ENCODE measurements at places on chromosomes 12 and 14.

DNA sequence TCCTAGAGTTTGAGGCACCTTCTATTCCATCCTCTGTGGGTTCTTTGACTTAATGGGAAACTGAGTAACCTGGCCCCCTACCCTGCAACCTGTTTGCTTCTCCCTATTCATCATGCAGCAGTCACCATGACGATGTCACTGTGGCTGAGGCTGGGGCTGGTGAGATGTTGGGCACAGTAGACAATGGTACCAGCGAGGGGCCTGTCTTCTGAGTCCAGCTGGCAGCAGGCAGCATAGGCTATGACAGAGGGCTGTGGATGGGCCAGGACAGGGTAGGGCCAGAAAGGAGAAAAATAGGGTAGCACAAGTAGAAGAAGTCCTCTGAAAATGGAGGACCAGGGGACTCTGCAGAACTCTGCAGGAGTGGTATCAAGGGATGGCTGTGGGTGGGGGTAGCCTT lies 2.0 kb downstream of the CIROP start:
- no peak for DNase-seq

- no peak for DNase-seq
These were observed 12.5 kb downstream of the PCNX1 start for GRCh38 chr14:70919774-70920173.

GRCh38 chr14:104290058-104290667 lies 151.8 kb downstream of the KIF26A start:
- no peak for DNase-seq

DNA sequence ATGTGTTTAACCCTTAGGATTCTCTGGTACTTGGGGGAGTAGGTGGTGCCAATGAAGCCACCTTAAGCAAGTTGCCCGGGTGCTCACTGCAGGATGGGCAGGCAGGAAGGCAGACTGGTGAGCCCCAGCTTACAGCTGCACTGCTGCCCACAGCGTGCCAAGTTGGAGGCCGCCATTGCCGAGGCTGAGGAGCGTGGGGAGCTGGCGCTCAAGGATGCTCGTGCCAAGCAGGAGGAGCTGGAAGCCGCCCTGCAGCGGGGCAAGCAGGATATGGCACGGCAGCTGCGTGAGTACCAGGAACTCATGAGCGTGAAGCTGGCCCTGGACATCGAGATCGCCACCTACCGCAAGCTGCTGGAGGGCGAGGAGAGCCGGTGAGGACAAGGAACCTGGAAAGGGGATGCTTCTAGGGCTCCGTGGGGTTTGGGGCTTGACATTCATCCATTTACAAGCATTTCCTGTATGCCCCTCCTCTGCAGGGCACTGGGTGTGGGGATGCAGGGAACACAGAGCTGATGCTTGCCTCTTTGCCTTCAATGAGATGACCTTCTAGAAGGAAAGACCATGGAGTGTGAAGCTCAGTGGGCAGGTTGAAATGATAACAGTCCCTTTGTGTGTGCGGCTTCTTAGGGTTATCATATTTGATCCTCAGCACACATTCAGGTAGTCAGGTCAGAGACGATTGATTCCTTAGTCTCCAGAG lies 12.4 kb downstream of the KRT7 start:
- no peak for DNase-seq

DNA sequence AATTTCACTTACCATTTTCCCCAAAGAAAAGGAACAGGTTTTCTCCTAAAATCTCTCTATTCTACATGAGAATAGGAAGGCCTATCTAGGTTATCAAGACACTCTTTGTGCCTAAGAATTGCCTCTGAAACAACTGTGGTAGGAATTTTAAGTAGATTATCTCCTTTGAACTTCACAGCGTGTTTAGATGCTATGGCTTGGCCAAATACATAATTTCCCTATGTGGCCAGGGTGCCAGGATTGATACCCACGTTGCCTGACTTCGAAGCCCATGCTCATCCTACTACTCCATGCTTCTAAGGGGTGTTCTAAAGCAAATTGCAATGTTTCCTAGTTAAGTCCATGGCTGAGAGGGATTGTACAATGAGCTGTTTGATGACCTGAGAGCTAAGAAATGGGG lies 241.5 kb upstream of the FBXO33 start:
- DNase-seq: no peak

DNA sequence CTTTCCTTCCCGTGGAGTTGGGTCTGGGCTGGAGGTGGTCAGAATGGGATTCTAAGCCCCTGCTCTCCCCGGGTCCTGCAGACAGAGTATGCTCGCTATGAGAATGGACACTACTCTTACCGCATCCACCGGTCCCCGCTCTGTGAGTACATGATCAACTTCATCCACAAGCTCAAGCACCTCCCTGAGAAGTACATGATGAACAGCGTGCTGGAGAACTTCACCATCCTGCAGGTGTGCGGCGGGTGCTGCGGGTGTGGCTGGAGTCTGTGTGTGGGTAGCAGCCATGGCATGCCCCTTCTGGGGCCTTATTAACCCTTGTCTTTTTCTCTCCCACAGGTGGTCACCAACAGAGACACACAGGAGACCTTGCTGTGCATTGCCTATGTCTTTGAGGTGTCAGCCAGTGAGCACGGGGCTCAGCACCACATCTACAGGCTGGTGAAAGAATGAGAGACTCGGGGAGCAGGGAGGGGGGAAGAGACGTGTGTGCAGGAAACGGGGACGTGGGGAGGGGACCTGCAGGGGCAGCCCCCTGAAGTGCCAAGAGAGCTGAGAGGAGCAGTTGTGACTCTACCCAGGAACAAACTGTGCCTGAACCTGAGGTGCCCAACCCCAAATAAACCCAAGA lies 37.0 kb upstream of the TSPAN9 start:
- no peak for DNase-seq

GRCh38 chr14:32183151-32184058 lies 18.4 kb upstream of the RNU6-7 start:
- no peak for DNase-seq

GRCh38 chr14:102140027-102140749 lies 491 bp downstream of the WDR20 start:
- no peak for DNase-seq

GRCh38 chr12:85280984-85281630 lies 1.1 kb downstream of the ALX1 start:
- no peak for DNase-seq

DNA sequence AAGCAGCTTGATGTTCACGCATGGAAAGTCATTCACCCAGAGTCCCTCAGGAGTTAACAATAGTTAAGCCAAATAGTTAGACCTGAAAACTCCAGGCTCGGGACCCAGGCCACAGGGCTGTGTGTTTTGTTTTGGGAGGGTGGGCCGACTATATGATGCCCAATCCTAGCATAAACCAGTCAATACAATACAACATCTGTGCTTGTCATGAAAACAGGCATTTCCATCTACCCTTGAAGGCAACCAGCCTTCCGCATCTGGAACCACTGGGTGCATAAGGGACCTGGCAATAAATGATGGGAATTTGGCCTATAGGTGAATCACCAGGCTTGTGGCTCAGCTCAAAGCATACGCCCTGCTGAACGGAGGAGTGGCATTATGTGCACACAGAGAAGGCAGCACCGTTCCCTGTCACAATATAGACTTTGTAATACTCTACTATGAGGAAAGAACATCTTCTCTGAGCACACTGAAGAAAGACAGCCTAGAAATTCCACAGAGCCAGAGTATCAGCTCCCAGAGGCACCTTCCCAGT lies 91.0 kb upstream of the FOXN3 start:
- DNase-seq: no peak

DNA sequence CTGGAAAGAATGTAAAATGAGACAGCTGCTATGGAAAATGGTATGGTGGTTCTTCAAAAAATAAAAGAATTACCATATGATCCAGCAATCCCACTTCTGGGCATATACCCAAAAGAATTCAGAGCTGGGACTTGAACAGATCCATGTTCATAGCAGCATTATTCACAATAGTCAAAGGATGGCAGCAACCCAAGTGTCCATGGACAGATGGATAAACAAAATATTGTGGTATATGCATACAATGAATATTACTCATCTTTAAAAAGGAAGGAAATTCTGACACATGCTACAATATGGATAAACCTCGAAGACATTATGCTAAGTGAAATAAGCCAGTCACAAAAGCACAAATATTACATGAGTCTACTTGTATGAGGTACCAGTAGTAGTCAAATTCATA lies 9.1 kb downstream of the RAB2B start:
- no peak for DNase-seq

GRCh38 chr12:10140001-10140400 lies 10.0 kb upstream of the CLEC7A start:
- no peak for DNase-seq

GRCh38 chr14:100736269-100737180 lies 9.8 kb downstream of the DLK1 start:
- no peak for DNase-seq

- no peak for DNase-seq
These were observed 216.5 kb downstream of the EGLN3 start for GRCh38 chr14:33734387-33734786.

DNA sequence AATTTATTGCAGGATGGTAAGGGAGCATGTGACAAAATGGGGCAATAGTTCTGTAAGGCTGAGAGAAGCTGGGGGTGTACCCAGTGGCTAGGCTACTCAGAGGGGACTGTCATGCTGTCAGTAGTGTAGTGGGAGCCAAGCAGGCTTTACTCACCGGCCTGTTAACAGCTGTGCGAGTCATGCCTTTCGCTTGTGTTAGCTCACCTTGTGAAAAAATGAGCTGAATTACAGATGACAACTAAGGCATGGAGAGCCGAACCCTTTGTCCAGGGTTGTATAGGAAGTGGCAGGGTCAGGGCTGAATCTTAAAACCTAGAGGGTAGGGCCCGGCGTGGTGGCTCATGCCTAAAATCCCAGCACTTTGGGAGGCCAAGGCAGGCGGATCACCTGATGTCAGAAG lies 37.9 kb downstream of the SH2B3 start:
- DNase-seq: no peak

- DNase-seq: no peak
These were observed 88.8 kb downstream of the ANO6 start for GRCh38 chr12:45304514-45305178.

DNA sequence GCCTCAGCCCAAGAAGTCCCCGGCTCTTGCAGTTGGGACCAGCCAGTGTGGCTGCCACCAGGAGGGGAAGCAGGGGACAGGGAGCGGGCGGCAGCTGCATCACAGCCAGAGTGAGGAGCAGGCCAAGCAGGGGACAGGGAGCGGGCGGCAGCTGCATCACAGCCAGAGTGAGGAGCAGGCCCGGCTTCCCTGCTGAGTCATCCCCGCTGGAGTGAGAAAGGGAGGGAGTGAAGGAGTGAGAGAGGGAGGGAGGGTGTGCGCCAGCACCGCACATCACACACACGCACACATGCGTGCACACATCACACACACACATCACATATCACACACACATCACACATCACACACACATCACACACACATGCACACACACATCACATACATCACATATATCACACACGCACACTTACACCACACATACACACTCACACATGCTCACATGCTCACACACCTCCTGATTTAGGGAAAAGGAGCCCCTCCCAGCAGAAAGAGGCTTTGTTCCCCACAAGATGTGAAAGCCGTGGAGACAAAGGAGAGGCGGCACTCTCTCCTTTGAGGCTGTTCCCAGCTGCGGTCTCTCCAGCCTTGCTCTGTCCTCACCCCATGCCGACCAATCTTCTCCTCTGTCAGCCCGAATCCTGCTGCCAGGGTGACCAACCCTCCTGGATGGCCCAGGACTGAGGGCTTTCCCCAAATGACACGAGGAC lies 16.7 kb upstream of the ZDHHC22 start:
- DNase-seq: no peak

GRCh38 chr12:43332977-43333640 lies 218.9 kb downstream of the ADAMTS20 start:
- DNase-seq: no peak

DNA sequence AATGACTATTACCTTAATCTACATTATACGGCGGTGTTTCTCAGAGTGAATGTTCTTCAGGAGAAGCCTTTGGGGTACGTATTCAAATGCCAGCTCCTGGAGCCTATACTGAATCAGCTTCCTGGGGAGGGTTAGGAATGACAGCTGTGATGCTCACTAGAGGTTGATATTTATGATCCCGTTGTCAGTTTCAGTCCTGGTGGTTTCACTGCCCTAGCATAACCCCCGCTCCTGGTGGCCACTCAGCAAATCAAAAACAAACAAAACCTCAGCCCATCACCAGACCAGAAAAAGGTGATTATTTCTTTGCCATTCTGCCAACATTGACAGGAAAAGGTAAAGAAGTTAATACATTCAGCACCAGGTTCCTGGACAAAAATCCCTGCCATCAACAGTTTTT lies 136.5 kb upstream of the CRY1 start:
- no peak for DNase-seq

DNA sequence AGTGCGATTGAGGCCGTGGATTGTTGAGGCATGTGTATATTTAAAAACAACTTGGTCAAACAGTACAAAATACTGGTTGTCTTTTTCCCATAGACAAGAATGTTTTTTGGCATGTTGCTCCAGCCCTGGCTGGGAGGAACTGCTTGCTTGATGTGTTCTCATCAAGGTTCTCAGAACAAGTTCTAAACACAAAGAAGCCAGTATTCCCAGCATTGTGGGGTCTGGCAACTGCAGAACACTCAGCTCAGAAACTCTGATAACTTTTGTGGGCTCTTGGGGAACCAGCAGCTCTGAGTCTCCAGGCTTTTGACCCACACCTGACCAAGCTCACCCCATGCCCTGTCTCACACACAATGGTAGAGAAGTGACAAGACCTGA lies 27.1 kb upstream of the DICER1 start:
- no peak for DNase-seq

GRCh38 chr12:57210926-57211692 lies 5.5 kb upstream of the NXPH4 start:
- no peak for DNase-seq

GRCh38 chr14:65412856-65413738 lies 567 bp downstream of the FUT8 start:
- no peak for DNase-seq

DNA sequence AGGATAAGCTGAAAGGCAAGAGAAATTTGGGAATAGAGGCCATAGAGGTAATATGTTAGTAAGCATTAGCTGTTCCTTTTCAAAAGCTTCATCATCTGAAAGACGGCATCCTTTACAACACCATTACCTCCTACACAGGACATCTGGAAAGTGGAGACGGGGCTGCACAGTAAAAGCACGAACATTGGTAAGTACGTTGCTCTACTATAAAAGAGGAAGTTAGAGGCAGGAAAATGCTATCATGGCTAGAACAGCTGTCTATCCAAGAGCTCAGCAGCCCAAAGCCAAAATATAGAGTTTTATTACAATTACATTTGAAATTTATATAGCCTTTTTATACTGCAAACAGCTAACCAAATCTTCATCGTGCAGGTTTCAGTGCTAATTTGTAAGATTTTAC lies 172.3 kb upstream of the GRIP1 start:
- DNase-seq: no peak

GRCh38 chr14:104576232-104576969 lies 3.2 kb upstream of the C14orf180 start:
- no peak for DNase-seq

- no peak for DNase-seq
These were observed 1.5 kb downstream of the LAG3 start for GRCh38 chr12:6773590-6774351.
